ENCODE measurements at places on chromosomes 1 and 21.

DNA sequence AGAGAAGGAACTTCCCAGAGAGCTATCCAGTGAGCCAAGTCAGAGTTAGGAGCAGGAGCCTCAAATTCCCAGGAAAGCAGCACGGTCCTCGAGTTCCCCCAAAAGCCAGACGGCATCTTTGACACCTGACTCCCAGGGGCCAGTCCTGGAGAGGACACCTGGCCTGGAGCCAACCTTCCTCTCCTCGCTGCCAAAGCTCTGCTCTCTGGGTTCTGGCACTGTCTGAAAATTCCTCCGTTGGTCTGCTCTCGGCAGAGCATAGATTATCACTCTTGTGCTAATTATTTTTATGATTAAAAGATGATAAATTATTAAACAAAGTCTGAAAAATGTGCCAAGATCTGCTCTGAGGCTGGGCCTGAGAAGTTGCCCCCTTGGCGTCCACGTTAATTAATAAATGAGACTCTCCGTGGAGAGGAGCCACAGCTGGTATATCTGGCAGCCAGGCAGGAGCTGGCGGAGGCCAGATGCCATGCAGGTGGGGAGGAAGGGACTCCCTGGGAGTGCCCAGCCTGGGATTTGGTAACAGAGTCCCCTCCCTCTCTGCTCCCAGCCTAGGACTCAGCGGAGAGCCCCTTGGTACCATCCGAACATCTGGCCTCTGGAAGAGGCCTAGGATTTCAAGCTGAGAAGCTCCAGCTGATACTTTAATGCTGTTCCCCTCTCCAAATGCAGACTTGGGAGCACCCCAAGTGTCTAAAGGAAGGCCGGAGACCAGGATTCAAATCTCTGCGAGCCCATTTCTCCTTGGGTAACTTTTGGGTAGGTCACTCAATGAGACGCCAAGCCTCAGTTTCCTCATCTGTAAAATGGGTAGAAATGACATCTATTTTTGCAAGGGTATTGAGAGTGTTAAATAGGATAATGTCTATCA is 163.7 kb upstream of the POU3F1 start:
- DNase-seq: no peak

DNA sequence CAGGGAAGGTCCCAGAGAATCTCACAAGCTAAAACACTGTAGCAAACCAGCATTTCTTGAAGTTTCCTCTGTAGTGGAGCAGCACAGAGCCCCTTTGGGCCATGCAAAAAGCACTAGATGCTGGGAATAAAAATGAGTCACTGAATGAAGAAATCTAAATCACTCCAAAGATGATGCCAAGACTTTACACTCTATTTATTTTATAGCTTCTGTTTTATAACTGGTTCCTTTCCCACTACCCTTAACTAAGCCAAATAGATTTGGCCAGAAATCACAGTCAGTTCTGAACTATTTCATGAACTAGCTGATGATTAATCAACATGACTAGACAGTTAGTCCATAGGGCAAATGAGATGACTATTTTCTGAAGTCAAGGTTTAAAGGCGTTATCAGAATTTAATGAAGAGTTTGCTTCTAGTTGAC is 89.5 kb downstream of the SCMH1 start:
- DNase-seq: no peak

GRCh38 chr1:182446033-182446669 is 3.8 kb upstream of the RGSL1 start:
- no peak for DNase-seq

- no peak for DNase-seq
These were observed 70.9 kb downstream of the PCP4 start for GRCh38 chr21:39938086-39938625.

DNA sequence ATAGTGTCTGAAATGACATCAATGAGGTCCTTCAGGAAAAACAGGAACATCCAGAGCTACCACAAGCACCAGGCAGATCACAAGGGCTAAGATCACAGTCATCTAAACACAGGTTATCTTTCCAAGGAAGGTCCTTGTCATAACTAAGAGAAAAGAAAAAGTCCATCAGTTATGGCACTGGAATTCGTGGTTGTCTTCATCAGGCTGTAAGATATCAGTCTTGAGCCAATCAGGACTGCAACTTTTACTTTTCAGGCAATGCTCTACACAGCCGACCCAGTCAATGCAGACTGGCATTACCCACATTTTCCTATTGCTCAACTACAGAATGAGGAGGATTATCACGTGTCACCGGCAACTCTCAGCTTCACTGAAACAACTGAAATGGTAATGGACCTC is 26.4 kb downstream of the SORT1 start:
- no peak for DNase-seq

GRCh38 chr1:25198663-25199252 is 33.5 kb downstream of the SYF2 start:
- DNase-seq: no peak

- no peak for DNase-seq
These were observed 7.9 kb upstream of the KAZN start for GRCh38 chr1:14590411-14591180.

- DNase-seq: no peak
These were observed 15.3 kb upstream of the RNF187 start for GRCh38 chr1:228471762-228472398.
